ENCODE measurements at places on chromosomes 13 and 19.
A peak's percentile ranks its signal among the peaks of the same experiment; 100 is the strongest.

DNA sequence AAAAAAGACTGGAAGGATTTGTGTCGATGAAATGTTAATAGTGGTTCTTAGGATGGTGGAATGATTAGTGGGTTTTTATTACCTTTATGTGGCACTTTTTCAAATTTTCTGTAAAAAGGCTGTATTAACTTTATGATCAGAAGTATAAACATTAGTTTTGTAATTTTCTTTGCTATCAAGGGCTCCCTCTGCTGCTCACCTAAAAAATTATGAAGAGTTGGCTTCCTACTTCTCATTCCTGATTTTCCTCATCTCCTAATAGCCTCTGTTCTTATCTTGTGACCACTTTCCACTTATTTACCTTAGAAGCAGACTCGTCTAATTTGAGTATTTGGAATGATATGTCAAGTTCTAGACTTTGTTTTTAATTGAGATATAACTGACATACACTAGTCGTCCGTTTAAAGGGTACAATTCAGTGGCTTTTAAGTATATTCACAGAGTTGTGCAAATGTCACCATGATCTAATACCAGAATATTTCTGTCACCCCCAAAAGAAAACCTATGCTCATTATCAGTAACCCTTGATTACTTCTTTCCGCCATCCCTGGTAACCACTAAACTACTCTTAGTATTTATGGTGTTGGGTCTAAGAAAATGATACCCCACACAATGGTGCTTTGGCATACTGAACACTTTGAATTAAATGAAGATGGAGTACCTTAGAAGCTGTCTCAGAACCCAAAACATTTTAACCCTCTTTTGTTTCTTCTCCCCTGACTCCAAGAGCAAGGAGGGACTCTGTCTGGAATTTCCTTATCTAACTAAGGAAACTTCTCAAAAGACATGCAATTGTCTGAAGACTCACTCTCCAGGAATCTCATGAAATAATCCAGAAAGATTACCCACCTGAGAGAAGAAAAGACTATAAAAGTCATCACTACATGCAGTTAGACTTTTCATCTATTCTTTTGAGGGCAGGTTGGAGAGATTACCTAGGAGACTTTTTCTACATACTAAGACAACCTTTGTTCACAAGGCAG is 311.3 kb downstream of the DLEU7 start:
- DNase-seq, result no peak

- DNase-seq, result no peak
Observed at GRCh38 chr19:55146705-55147273, 2.2 kb downstream of the TNNT1 start.

- no peak for DNase-seq
Observed at GRCh38 chr19:31270897-31271296, 78.3 kb downstream of the TSHZ3 start.

- no peak for DNase-seq
Observed at GRCh38 chr13:68170961-68171360, 940.8 kb upstream of the PCDH9 start.

GRCh38 chr19:3274942-3275582 is 50.6 kb downstream of the CELF5 start:
- DNase-seq, result peak; percentile 36

- peak; percentile 67 for DNase-seq
Observed at GRCh38 chr19:39212375-39212742, 8.3 kb upstream of the SYCN start.

DNA sequence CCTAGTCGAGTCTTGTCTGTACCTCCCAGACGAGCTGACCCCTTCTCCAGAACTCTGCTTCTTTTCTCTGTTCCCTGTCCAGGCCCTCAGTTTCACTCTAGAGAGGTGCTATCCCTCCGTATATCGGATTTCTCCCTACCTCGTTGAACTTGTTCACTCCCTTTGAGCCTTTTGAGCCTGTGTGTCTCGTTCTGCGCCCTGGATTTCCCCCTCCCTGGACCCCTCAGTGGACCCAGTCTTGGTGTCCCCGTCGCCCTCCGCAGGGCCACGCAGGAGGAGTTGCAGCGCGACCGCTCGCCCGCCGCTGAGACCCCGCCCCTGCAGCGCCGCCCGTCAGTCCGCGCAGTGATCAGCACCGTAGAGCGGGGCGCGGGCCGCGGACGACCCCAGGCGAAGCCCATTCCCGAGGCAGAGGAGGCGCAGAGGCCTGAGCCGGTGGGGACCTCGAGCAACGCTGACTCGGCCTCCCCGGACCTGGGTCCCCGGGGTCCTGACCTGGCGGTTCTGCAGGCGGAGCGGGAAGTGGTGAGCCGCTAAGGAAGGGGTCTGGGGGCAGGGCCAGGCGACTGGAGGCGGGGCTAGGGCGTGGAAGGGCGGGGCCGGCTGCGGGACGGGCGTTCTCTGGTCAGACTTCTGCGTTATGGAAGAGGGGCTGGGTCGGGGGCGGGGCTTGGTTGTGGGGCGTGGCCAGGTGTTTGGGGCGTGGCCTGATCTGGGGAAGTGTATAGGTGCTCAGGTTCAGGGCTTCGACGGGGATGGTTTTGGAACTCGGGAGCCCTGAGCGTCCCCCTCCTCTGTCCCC is 5.5 kb downstream of the EPS8L1 start:
- DNase-seq, result peak; percentile 82

DNA sequence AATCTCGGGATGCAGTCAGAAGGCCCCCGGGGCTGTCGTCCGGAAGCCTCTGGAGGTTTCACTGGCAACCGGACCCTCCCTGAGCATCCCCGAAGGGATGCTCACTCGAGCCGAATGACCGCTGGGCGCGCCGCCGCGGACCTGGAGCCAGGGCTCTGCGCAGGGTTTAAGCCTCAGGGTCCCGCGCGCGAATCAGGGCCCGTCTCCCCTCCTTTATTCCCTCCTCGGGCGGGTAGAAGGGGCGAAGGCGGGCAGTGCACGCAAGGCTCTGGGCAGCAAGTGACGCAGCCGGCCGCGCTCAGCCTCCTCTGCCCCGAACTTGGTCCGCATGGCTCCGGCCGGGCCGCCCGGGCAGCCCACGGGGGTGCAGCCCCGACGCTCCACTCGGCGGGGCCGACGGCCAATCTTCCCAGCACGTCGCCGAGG is 572 bp downstream of the SHISA2 start:
- no peak for DNase-seq

- no peak for DNase-seq
Observed at GRCh38 chr13:59103004-59103768, 1060.5 kb downstream of the DIAPH3 start.

- DNase-seq, result no peak
Observed at GRCh38 chr19:43395561-43395960, 19.1 kb upstream of the TEX101 start.

DNA sequence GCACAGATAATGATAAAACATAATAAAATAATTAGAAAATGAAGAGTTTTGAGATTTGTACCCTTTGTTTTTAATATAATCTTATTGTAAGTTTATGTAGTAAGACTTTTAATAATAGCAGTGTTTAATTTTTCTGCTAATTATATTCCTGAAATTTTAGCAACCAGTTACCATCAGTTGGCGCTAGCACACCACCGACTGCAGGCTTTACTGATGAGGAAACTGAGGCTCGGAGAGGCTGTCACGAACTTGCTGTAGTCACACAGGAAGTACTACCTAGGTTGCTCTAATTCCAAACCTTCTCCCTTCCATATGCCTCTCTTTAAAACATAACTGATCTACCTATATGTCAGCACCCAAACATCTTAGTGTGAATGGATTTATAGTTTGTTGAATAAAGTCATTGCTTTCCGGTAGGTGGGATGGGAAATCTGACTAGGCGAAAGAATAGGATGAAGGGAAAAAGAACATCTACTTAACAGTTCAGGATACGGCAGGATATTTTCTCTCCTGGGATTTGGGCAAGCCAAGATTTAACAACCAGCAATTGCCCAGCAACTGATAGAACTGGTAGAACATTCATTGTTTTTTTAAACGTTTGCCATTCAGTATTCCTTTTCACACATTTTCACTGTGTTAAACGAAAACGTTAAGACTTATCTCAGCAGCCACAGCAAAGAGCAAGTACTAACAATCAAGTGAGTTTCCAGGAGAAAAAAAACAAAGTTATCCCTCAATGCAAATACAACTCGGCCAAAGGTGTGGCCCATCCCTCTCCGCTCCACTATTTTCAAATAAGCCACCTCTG is 822 bp upstream of the RFXAP start:
- DNase-seq, result no peak

GRCh38 chr19:27765397-27765796 is 1447.6 kb downstream of the UQCRFS1 start:
- no peak for DNase-seq

DNA sequence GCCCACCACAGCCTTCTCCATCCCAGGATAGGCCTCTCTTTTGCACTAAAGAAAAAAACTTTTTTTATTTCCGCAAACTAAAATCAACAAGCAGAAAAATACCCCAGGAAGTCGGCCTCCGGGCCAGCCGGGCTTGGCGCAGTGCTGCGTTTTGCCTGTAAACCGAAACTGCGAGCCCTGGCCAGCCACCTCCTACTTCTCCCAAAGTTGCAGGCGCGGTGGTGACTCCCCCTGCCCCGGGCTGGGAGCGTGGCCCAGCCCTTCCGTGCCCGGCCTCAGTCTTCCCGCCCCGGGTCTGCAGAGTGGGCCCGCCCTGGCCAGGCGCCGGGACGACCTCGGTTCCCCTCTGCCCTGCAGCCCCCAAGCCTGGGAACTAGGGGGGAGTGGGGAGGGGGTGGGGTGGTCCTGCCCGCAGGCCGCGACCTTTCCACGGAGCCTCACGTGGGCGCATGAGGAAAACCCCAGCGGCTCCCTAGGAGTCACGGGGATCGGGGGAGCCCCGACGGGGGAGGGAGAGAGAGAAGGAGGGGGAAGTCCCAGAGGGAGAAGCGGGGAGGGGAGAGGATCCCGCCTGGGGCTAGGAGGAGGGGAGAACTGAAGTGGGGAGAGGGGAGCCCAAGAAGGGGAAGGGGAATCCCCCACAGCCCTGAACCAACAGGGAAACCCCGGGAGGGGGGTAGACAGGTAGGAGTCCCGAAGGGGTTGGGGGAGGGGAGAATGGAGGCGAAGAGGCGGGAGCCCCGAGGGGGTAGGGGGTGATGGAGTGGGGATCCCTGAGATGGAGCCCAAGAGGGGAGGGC is 3.0 kb downstream of the GADD45B start:
- DNase-seq, result peak; percentile 78

DNA sequence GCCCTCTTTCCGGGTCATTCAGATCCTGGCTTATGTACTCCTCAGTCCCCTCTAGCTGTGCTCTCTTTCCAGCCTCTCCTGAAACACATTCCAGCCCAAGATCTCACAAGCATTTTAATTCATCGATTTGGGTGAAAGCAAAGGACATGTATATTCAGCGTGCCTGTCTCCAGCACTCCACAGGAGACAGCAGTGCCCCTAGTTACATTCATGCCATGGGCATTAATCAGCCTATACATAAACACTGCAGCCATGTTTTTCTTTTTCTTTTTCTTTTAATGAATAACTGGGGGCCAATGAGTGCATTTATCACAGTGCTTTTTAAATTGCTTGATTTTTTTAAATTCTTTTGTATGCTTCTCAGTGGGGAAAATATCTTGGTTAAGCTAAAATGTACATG is 199.1 kb downstream of the DCT start:
- DNase-seq, result no peak

DNA sequence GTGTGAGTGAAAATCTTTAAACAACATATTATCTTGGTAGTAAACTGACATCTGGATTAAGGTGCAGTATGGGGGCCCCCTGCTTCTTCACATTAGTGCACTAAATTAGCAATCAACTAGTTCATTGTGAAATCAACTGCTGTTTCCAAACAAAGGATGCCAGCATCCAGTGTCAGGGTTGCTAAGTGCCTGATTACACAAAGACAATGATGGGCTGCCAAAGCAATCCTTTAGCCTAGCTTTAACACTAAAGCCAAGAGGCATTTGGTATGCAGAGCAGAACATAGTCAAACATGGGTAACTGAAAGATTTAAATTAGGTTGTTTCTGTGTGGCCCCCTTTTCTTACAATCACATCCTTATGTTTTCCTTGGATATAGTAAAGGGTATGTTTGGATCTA is 543.1 kb upstream of the SLITRK5 start:
- DNase-seq, result no peak

DNA sequence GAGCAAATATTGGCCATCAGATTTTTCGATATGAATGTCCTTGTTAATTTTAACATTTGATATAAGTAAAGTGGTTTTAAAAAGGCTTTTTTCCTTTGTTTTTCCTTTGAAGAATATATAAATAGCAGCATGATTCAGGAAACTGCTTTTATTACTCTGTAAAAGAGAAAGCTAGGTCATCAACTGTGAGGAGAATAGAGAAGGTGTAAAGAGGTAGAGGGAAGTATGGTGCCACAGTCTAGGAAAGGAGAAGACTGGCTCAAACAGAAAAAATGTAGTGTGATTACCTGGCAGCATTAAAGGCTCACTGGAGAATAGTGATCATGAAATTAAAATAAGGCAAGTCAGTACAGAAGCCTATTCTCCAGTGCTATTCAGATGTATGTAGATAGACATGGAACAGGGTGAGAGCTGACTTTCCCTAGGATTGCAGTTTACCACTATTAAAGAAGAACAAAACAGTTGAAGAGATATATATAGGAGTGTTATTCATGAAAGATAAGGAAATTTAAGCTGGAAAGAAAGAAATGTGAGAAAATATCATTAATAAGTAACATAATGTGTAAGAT is 1115.9 kb upstream of the PCDH9 start:
- no peak for DNase-seq

GRCh38 chr13:63048653-63049052 is 1633.0 kb upstream of the PCDH20 start:
- no peak for DNase-seq

GRCh38 chr13:91785431-91786119 is 387.2 kb downstream of the GPC5 start:
- no peak for DNase-seq

DNA sequence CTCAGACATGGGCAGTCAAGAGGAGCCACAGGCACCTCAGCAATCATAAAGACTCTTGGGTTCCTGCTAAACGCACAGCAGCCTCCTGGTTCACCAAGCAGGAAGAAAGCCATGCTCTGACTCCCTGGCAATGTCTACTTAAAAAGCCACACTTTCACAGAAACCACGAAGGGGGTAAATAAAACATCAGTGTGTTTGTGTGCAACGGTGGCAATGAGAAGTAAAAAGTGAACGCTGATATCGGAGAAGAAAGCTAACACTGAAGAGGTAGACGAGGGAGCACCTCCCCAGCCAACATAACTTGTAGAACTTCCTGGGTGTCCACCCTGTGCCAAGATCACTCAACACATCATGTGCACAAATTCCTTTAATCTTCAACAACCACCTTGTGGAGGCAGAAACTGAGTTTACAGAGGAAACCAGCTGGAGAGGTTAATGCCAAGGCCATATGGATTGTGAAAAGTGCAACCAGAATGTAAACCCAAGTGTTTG is 30.2 kb downstream of the HSPH1 start:
- no peak for DNase-seq

GRCh38 chr19:31334849-31335624 is 14.2 kb downstream of the TSHZ3 start:
- DNase-seq, result no peak

DNA sequence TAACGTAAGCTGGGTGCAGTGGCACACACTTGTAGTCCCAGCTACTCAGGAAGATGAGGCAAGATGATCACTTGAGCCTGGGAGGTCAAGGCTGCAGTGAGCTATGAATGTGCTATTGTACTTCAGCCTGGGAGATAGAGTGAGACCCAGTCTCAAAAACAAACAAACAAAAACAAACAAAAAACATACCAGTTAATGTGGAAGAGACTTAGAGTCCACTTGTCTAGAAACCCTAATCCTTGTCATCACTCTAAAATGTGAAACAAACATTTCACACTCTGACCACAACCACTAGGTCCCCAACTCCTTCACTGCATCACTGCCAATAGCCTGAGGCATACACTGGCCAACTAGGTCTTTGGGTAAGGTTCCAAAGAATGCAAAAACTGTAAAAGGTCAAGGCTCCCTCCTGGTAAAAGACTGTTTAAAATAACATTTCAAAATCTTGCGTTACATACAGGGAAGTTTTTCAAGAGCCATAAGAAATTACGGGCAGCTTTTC is 28.6 kb upstream of the CYP2B6 start:
- DNase-seq, result no peak

- DNase-seq, result no peak
Observed at GRCh38 chr13:102141625-102142472, 260.0 kb downstream of the FGF14 start.

All from CD4-positive, alpha-beta T cell treated with Interleukin-6 for 4 hours (primary cell).